ENCODE measurements at places on chromosomes 6 and 20.

DNA sequence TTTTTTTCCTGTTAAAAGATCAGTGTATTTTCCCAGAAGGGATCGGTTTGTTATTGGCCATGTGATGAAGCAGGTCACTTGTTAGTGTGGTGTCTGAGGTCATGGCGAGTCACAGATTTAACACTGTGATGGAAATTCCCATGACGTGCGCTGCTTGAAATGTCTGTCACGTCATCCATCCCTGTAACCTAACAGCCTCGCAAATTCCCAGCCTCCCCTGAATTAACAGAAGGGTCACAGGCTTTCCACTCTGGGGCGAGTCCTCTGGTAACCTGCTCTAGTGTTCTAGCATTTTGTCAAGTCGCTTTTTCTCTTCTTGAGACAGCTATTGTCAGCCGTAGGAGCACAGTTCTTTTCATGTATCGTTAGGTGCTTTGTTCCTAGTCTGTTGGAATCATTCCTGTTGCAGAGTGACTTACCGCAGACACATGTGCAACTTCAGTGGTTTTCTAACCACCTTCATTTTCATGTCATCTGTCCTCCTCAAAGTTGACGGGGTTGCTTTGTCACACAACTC lies 137.2 kb downstream of the MAP3K4 start:
- DNase-seq = peak; percentile 50

GRCh38 chr20:584971-585301 lies 25.2 kb downstream of the TCF15 start:
- DNase-seq = no peak

DNA sequence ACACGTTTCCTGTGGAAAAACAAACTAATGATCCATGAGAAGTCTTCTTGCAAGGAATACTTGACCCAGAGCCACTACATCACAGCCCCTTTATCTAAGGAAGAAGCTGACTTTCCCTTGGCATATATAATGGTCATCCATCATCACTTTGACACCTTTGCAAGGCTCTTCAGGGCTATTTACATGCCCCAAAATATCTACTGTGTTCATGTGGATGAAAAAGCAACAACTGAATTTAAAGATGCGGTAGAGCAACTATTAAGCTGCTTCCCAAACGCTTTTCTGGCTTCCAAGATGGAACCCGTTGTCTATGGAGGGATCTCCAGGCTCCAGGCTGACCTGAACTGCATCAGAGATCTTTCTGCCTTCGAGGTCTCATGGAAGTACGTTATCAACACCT lies 35.4 kb downstream of the GCNT2 start:
- DNase-seq = no peak

GRCh38 chr6:27901801-27902200 lies 10.4 kb downstream of the OR2B2 start:
- no peak for DNase-seq

GRCh38 chr6:168120390-168121302 lies 41.6 kb upstream of the FRMD1 start:
- DNase-seq = no peak

DNA sequence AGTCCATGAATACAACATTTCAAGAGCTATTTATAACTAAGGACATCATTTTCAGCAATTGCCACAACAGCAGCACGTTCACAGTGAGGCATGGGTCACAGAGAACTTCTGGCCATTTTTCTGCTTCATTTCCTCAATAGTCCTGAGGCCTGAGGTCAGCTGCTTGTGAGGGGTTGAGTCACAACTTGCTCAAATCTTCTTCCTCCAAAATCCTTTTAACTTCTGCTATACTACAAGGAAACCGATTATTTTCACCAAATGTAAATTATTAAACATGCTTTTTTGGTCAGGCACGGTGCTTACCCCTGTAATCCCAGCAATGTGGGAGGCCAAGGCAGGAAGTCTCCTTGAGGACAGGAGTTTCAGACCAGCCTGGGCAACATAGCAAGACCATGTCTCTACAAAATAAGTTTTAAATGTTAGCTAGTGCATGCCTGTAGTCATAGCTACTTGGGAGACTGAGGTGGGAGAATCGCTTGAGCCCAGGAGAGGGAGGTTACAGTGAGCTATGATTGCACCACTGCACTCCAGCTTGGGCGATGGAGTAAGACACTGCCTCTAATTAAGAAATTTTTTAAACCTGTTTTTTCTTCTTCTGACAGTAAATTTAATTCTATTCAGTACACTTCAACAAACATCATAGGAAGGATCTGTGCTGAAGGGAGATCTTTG lies 11.1 kb upstream of the SLC16A10 start:
- no peak for DNase-seq

DNA sequence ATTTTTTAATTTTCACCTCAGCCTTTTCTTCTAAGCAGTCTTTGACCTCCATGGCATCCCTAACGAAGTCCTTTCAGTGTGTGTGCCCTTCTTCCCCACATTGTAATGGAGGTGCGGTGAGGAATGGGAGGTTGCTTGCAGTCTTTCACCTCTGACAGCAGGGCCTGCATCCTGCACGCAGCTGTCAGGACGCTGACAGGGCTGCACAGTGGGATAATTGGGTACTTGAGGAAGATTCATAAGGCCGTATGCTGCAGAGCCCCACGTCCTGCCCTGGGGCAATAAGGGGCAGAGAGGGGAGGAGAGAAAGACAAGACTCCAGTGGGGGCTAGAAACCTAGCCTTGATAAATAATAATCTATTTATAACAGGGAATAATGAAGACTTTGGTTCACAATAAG lies 184.7 kb downstream of the SAMD5 start:
- no peak for DNase-seq

- DNase-seq = no peak
Measured at GRCh38 chr20:37296371-37296770, 6.9 kb downstream of the MANBAL start.

- DNase-seq = no peak
Measured at GRCh38 chr6:113102761-113103160, 754.4 kb upstream of the MARCKS start.

DNA sequence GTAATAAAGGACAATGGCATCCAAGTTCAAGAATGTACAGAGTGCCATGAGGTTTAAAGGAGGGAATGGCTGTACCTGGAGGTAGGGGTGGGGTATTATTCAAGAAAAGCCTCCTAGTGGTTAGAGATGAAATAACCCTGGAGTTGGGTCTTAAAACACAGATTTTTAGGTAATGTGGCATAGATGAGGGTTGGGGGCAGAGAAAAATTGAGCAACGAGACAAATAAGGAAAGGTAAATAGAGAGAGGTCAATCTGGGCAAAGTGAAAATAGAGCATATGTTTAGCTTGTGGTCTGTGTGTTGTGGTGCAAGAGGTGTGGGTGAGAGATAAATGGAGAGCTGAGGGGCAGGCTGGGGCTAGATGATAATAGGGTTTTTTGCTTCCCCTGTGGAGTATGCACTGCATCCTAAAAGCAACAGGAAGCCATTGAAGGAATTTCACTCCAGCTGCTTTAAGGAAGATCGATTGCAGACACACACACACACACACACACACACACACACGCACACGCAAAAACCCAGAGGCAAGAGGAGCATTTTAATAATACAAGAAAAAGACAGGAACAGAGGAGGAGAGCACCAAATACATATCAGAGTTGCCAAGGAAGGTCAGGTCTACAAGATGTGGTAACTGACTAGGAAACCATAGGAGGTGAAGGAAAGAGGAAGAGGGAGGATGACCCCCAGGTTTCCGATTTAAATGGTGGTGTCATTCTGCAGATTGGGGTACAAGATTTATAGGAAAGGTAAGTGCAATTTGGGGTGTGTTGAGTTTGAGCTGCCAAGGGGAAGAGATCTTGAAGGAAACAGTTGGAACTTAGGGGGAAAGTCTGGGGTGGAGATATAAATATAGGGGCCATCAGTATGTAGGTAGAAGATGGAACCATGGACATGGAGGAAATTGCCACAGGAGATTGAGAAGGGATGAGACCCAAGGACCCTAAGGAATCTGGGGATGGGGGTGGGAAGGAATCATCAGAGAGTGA lies 31.3 kb upstream of the ADGRF1 start:
- no peak for DNase-seq

- no peak for DNase-seq
Measured at GRCh38 chr6:16001158-16001557, 127.7 kb upstream of the MYLIP start.

GRCh38 chr6:42028234-42029061 lies 21.9 kb upstream of the TAF8 start:
- no peak for DNase-seq

- DNase-seq = no peak
Measured at GRCh38 chr20:61387204-61387953, 135.3 kb downstream of the CDH4 start.

DNA sequence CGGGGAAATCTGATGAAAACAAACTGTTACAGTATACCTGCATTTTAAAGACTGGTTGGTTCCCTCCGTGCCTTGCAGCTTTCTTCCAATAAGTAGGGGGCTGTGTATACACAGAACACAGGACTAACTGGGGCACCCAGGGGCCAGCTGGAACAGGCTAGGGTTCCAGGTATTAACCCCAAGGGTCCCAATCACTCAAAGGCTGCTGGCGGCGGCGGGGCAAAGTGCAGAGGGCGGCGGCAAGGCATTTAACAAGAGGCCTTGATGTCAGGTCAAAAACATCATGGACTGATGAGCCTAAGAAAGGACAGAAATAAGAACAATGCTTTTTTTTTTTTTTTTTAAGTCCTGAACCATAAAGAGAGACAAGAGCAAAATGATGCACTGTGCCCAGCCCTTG lies 2.5 kb downstream of the PMEPA1 start:
- DNase-seq = no peak

- no peak for DNase-seq
Measured at GRCh38 chr6:22295145-22295544, 1.7 kb downstream of the PRL start.

DNA sequence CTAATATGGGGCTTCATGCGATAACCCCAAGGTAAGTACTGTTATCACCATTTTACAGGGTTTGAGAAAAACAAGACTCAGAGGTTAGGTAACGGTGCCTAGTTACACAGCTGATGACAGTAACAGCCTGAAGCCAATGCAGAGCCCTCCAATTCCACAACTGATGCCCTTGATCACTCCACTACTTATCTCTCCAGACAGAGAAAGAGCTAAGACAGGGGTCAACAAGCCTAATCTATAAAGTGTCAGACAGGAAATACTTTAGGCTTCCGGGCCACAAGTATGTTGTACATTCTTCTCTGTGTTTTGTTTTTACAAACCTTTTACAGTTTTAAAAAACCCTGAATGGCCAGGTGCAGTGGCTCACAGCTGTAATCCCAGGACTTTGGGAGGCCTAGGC lies 50.9 kb downstream of the MAP7 start:
- no peak for DNase-seq

- no peak for DNase-seq
Measured at GRCh38 chr20:53245574-53245973, 273.4 kb downstream of the TSHZ2 start.

GRCh38 chr6:29941471-29941870 lies 861 bp upstream of the HLA-A start:
- DNase-seq = no peak

- no peak for DNase-seq
Measured at GRCh38 chr20:35568645-35569044, 26.8 kb downstream of the ERGIC3 start.

DNA sequence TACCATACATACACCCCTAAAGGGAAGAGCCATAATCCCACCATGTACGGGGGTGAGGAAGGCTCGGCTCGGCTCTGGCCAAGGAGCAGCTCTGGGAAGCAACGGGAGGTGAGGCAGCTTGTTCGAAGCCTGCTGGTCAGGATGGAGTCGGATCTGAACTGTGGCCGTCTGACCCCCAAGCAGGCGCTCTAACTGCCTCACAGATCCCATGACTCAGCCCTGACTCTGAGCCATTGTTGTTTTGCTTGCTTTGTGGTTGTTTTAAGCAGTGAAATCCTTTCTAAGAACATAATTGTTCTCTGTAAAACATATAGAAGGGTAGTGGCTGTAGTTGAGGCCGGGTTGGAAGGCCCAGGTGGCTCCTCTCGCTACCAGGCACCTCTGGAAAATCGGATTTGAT lies 10.9 kb downstream of the C6orf132 start:
- peak; percentile 75 for DNase-seq

GRCh38 chr6:166275714-166276166 lies 32.5 kb downstream of the PRR18 start:
- no peak for DNase-seq

GRCh38 chr20:42701948-42702347 lies 487.8 kb downstream of the PTPRT start:
- DNase-seq = no peak

DNA sequence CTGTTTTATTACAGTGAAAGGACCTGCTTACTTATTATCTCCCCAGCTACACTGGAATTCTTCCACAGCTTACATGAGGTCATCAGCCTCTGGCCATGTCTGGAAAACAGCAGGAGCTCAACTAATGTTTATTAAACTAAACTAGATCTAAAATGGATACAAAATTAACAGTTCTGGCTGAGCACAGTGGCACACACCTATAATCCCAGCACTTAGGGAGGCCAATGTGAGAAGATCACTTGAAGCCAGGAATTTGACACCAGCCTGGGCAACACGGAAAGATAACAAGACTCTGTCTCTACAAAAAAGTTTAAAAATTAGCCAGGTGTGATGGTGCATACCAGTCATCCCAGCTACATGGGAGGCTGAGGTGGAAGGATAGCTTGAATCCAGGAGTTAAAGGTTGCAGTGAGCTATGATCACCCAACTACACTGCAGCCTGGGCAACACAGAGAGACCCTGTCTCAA lies 220.8 kb upstream of the MARCKS start:
- DNase-seq = no peak

GRCh38 chr20:62165762-62166399 lies 16.9 kb upstream of the MTG2 start:
- DNase-seq = no peak

GRCh38 chr6:19851241-19852089 lies 14.3 kb downstream of the ID4 start:
- DNase-seq = no peak

DNA sequence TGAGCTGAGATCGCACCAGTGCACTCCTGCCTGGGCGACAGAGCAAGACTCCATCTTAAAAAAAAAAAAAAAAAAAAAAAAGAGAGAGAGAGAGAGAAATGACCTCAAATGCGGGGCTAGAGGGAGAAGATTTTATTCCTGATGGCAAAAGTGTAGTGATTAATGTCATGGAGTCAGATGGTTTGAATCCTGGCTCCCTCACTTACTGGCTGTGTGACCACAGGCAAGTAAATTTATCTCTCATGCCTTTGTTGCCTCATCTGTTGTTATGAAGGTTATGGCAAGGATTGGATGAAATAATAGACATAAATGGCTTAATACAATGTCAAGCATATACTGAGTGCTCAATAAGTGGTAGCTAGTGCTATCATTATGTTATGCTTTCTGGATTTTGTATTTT lies 29.3 kb downstream of the RIN2 start:
- no peak for DNase-seq

- DNase-seq = no peak
Measured at GRCh38 chr6:41638935-41639808, 904 bp downstream of the MDFI start.

DNA sequence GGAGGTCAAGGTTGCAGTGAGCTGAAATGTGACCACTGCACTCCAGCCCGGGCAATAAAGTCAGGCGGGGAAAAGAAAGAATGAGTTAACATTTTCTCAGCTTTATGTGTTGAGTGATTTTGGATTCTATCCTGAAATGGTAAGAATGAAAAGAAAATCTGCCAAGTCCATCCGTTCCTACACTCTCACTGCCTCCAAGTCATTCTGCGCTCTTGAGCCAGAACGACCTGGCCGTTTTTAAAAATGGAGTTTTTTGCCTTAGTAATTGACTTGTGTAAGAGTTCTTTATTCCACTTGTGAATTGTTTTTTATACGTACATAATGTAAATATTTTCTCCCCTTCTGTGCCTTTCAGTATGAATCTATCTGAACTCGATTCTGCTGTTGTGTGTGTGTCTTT lies 28.7 kb downstream of the DNAJC5 start:
- no peak for DNase-seq

Measured in non-pigmented ciliary epithelial cell (primary cell).